ENCODE measurements at places on chromosomes 3 and 15.

GRCh38 chr15:80060356-80061006, 1.0 kb downstream of the ZFAND6 start:
- peak; percentile 8 for DNase-seq

GRCh38 chr3:170465955-170466354, 47.3 kb downstream of the CLDN11 start:
- no peak for DNase-seq

DNA sequence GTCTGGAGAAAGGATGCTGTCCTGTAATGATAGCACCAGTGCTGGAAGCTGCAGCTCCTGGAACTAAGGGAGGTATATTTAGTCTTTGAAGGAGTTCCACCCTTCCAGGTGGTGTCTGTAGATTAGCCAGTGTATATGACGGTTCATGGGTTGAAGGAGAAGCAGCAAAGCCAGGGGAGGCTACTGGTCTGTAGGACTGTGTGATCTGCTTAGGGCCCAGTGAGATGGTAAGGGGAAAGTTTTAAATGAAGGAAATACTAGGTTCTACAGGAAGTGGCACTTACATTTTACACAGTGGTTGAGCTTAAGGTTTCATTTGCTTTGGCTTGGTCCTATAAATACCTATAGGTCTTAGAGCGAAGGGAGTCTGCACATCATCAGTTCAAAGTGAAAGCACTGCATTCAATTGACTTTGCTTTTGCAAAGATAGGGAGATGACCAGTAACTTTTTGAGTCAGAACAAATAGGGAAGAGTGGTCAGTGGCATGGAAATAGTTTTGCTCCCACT, 5.6 kb downstream of the SLC25A38 start:
- DNase-seq, result no peak

DNA sequence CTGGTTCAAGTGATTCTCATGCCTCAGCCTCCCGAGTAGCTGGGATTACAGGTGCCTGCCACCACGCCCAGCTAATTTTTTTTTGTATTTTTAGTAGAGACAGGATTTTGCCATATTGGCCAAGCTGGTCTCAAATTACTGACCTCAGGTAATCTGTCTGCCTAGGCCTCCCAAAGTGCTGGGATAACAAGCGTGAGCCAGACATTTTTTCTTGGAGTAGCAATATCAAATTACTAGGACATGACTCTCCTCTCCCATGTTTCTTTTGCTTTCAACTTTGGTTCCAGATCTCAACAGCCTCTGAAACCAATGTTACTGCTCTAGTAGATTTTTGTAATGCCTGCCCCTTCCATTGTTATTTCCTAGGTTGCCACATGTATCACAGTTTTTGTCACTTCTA, 462.0 kb downstream of the GBE1 start:
- DNase-seq, result no peak

- no peak for DNase-seq
Measured at GRCh38 chr3:195708626-195709481, 11.9 kb upstream of the MUC20 start.

DNA sequence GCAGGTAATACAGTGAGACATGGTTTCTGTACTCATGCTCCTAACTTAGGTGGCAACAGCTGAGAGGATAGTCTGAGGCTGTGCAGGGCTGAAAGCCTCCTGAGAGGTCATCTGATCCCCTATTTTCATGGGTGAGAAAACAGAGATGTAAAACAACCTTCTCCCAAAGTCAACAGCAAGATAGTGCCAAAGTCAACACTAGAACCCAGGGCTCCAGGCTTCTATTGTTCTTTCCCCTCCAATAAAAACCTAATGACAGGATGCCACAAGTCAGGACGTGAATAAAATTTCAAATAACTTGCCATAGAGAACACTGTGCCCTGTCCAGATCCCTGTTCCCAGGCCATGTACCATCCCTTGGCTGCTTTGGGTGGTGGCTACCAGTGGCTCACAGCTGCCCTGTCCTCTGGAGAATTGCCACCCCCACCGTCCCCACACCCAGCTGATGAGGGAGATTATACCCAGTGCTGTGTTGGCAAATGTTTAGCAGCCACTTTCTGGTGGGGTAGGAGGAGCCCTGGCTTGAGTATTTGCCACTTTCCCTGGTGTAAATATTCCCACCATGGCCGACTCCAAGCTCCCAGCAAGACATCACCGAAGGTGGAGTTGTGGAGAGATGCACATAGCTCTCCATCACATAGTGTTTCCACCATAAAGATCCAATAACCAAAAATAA, 54.8 kb downstream of the SRGAP3 start:
- no peak for DNase-seq

- no peak for DNase-seq
Measured at GRCh38 chr15:49137861-49138260, 17.5 kb downstream of the COPS2 start.

DNA sequence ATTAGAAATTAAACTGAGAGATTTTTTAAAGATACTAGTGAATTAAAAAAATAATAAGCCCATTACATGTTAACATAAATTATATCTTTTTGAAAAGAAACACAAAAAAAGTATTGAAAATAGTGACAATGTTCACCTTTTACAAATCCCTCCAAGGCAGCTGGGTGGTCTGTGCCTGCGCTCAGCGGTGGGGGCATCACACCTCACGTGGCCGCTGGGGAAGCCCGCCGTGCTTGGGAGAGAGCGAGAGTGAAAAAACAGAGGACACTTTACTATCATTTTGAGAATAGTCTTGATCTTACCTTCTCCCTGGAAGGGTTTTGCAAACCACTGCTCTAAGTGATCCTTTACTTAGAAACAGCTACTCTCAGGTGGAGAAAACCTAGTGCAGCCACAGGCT, 76.9 kb downstream of the CRTC3 start:
- no peak for DNase-seq

DNA sequence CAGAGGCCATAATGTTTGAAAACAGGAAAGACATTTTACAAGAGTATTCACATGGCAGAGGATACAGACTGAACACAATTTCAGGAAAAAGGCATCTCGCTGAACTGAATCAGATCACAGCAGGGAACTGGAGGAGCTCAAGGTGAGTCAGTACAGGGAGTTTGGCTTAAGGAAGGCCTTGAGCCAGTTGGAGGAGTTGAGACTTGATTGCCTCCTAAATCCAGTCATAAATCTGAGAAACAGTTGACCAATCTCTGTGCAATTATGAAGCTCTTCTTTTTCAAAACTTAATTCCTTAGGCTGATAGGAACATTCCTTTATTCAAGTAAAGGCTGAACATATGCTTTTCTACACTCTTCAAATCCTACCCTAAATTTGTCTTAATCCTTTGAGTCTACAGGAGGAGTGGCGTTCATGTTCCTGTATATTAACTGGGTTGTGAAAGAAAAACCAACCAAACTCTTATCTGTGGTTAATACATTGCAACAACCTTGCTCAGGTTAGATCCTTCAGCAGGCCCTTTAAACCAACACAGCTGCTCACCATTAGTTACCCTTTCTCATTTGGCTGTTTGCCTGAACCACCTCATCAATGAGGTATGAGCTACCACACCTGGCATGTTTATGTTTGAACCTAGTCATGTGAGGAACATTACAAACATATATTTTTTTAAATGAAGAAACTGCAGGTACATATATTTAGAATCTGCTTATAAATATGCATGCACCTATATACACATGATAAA, 404.1 kb upstream of the ATP11B start:
- no peak for DNase-seq

DNA sequence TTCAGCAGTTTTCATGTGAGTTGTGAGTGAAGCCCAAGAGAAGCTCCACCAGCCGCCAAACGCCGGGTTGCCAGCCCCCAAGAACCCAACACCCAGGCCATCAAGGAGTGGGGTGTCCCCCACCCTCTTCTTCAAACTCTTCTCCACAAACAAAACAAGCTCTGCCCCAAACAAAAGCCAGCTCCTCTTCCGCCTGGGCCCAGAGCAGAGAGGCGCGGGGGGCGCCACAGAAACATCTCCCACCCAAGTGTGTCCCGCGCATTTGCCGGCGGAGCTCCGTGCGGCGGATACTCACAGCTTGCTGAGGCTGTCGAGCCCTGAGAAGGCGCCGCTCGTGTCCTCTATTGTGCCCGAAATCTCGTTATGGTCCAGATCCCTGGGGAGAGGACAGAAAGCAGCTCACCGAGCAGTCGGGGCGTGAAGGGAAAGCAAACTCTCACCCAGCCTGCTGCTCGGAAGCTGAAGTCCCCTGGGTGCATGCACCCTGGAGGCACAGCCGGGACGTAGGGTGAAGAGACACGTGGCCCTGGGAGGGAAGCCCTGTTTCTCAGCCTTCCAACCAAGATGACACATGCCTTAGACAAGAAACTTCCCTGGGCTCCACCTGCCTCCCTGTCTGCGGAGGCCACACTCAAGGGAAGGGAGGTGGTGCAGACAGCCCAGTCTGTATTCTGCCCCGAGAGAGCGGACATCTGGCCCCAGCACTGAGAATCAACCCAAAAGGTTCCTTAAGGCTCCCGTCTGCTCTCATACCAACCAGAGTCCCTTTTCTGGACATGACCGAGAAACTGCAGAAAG, 95.7 kb downstream of the LRIG1 start:
- no peak for DNase-seq

GRCh38 chr3:27927882-27928281, 205.8 kb upstream of the EOMES start:
- DNase-seq, result no peak

DNA sequence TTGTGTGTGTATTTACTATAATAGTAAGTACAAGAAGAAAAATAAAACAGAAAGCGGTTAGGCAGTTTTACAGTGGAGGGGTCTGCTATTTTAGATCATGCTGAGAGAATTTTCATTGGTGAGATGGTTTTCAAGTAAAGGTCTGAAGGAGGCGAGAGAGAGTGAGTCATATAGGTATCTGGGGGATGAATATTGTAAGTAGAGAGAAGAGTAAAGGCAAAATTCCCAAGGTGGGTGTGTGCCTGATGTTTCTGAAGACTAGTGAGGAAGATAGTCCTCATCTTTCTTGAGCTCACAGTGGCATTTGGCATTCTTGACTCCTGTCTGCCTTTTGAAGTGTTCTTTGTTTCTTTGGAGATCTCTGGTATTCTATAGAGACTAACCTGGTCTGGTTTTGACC, 38.6 kb downstream of the CRYBG3 start:
- no peak for DNase-seq

- DNase-seq, result no peak
Measured at GRCh38 chr15:78790027-78790426, 21.2 kb downstream of the ADAMTS7 start.

DNA sequence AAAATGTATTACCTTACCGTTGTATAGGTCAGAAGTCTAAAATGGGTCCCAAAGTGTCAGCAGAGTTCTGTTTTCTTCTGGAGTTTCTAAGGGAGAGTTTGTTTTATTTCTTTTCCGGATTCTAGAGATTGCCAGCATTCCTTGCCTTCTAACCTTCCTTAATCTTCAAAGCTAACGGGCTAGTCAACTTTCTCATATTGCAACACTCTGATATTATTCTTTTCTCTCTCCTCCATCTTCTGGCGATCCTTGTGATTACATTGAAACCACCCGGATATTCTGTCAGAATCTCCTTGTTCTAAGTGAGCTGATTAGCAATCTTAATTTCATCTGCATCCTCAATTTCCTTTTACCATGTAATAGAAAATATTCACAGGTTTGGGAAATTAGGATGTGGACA, 36.2 kb upstream of the AADACL2 start:
- no peak for DNase-seq

DNA sequence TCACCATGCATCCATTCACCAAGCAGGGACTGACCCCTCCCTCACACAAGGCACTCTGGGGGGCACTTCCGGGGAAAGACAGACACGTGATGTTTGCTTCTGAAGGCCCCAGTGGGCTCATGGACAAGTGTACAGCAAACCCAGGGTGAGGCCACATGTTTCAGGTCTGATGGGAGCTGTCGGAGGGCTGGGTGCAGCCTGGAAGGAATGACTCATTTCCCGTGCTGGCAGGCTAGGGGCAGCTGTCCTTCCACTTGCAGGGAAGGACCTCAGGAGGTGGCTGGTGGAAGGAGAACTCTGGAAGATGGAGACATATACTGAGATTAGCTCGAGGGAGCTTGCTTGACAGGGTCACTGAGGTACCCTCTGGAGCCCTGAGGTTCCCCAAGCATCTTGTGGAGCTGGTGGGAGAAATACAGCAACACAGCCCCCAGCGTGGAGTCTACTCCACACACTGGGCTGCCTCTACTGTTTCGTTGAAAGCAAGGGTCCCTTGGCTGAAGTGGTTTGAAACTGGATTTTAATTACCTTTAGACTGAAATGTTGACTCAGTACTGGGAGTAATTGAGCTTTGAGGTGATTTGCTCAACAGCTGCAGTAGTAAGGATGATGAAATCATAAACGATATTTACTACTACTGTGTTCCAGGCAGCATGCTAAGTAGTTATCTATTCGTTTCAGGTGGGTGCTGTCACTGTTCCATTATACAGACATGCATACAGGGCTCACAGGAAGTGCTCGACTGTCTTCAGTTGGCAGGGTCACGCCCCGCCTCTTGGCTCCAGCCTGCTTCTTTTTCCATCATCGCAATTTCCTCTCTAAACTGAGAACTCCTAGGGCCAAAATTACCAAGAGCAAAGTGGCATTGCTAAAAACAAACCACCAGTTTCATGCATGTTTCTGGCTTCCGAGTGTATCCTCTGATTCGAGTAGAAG, 230.4 kb downstream of the ADAMTS17 start:
- DNase-seq, result peak; percentile 32

DNA sequence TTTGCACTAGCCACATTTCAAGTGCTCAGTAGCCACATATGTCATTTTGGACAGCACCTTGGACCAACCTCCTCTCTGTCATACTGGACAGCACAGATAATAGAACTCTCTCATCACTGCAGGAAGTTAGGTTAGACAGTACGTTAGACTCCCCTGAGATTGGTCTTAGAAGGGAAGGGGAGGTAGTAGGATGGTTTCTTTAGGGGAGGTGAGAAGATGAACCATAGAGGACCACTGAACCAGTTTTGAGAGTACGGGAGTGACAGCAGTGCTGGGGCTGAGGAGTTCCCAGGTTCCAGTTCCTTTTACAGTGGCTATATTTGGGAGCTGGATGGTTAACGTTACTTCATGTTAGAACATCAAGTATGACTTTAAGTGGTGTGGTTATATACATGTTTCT, 7.8 kb downstream of the LRCH3 start:
- DNase-seq, result no peak

GRCh38 chr3:123347691-123348264, 101.1 kb downstream of the ADCY5 start:
- no peak for DNase-seq
